GM12865 (cell line): ENCODE measurements at places on chromosomes 11 and 22.

- DNase-seq: no peak
Observed at GRCh38 chr22:38610234-38610633, 40.3 kb upstream of the DMC1 start.

GRCh38 chr11:126403022-126403581, 47.6 kb downstream of the ST3GAL4 start:
- DNase-seq: no peak

- DNase-seq: no peak
Observed at GRCh38 chr11:128455766-128456165, 131.6 kb downstream of the ETS1 start.

DNA sequence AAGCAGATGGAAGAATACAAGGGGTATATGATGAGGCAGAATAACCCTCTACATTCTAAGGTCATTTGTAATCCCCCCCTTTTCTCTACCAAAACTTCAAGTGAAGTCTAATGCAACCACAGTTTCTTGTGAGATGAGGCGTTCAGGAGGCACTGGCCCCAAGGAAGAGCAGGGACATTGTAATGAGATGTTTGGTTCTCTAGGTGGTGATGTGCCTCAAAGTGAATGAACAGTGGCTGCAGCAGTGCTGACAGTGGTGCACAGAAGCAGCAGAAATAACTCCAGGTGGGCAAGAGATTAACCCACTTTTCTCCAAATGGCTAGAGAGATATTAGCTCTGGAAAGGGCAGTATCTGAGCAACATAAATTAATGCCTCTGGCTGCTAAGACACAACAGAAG, 33.8 kb downstream of the PDGFD start:
- no peak for DNase-seq

- DNase-seq: no peak
Observed at GRCh38 chr11:104064034-104064630, 27.7 kb downstream of the DDI1 start.
